ENCODE measurements at places on chromosomes 3 and 15.

- no peak for DNase-seq
Measured at GRCh38 chr3:171747223-171747920, 62.9 kb downstream of the PLD1 start.

GRCh38 chr3:66476852-66477381, 23.9 kb downstream of the LRIG1 start:
- no peak for DNase-seq

DNA sequence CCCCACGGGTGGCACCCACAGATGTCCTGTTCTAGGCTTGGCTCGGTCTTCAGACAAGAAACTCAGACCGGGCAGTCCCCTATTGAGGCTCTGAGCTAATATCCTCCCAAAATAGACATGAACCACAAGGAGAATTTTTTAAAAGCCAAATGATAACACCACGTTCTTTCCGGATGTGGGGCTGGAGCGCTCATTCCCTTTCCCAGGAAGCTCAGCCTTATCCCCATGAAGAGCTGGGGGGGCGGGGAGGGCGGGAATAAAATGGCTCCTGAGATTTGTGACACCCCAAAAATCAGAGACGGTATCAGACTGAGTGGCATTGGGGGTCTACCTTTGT, 1.1 kb downstream of the SLC6A1 start:
- DNase-seq: no peak

- DNase-seq: no peak
Measured at GRCh38 chr3:194574639-194575483, 58.4 kb downstream of the TMEM44 start.

- DNase-seq: no peak
Measured at GRCh38 chr3:99939876-99940275, 122.2 kb downstream of the CMSS1 start.

GRCh38 chr15:83193721-83194120, 13.9 kb downstream of the HDGFL3 start:
- DNase-seq: no peak

DNA sequence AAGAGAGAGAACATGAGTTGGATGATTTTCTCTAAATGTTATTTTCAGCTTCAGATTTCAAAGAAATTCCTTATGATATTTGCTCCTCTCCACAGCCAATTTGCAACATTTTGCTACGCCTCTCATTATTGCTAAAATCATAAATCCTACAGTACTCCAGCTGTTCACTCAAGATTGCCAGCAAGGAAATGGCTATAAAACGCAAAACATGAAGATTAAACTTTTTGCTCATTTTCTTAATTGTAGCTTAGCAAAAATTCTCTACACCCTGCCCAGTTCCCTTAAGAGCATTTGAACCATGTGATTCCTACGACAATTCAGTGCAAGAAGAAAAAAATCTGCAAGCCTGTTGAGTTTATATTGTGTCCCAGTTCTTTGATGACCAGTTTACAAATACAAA, 6.8 kb downstream of the CHRNA3 start:
- DNase-seq: no peak

- DNase-seq: peak; percentile 25
Measured at GRCh38 chr3:11612515-11613188, 31.1 kb downstream of the VGLL4 start.

DNA sequence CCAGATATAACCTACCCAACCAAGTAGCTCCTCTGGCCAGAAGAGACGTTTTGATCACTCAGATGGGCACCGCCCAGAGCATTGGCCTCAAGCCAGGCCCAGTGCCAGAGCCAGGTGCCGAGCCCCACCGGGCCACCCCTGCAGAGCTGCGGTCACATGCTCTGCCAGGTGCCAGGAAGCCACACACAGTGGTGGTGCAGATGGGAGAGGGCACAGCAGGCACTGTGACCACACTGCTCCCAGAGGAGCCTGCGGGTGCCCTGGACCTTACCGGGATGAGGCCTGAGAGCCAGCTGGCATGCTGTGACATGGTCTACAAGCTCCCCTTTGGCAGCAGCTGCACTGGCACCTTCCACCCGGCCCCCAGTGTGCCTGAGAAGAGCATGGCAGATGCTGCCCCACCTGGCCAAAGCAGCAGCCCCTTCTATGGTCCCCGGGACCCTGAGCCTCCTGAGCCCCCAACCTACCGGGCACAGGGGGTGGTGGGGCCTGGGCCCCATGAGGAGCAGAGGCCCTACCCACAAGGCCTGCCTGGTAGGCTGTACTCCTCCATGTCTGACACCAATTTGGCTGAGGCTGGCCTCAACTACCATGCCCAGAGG, 19.1 kb upstream of the APEH start:
- no peak for DNase-seq

GRCh38 chr15:89244574-89244903, 760 bp downstream of the FANCI start:
- DNase-seq: no peak

DNA sequence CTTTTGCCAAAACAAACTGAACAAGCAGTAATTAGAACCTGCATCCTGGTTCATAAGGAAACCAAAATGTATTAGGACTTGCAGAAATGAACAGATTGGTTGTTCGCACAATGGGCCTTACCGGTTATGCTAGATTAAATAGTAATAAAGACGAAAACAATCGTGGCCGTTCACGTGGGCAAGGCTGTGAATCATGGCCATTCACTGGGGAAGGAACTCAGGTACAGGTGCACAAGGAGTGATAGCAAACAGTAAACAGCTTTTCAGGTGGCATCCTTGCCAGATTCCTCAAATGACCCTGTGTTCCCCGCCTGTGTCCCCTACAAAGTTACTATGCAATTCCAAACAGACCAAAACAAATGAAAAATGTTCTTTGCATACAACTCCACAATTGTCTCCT, 8.2 kb downstream of the LRIG1 start:
- no peak for DNase-seq

Data from left ventricle myocardium superior (tissue), 1 donor.